ENCODE measurements at places on chromosomes 7 and 10.

DNA sequence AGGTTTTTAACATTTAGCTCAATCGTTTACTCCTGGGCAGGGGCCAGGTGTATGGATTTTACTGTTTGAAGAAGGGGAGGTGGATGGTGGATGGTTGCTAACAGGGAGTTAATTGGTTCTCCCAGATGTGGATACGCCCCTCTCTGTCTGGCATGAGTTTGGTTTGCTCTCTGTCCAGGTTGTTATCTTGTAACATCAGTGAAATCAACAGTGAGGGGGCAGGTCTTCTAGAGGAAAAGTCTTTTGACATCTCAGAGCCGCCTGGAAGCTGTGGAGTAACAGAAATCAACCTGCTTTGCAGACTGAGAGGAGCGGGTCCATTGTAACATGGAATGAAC lies 243.4 kb downstream of the MGMT start:
- no peaks in the 10 kb centered on the region for H3K36me3 ChIP-seq
- H3K27me3 ChIP-seq = no peaks in the 10 kb centered on the region
- DNase-seq = no peak
- no peaks in the 10 kb centered on the region for H3K4me1 ChIP-seq
- no peak overlapping the region for H3K27ac ChIP-seq

DNA sequence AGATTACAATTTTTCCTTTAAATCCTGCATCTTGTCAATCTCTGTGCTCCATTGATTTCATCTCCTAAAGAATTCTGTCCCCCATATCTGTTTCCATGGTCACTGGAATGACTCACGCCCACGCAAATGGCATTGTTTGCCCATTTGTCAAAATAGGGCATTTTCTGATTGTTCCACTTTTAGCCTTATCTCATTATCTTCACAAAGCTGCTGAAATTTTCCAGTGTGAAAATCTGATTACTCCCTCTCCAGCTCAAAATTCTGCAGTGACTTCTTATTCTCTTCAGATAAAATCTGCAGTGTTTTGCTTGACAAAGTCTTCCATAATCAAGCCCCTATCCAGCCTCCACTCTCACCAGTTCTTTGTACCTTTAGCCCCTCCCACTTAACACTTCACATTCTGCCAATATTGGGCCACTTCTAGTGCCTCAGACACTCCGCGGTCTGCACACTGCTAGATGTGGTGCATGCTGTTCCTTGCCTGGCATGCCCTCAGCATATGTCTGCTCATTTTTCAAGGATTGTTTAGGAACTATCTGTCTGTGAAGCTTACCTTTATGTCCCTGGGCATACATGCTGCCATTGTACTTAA lies 33.9 kb upstream of the CTTNBP2 start:
- no peak overlapping the region for H3K27ac ChIP-seq
- no peaks in the 10 kb centered on the region for H3K4me1 ChIP-seq
- H3K27me3 ChIP-seq = no peaks in the 10 kb centered on the region
- H3K4me3 ChIP-seq = no peak overlapping the region
- DNase-seq = peak; percentile 34

- peaks cover 13% of the 10 kb centered on the region for H3K4me1 ChIP-seq
- no peak overlapping the region for H3K27ac ChIP-seq
- H3K27me3 ChIP-seq = peaks cover 6% of the 10 kb centered on the region
- H3K36me3 ChIP-seq = no peaks in the 10 kb centered on the region
Observed at GRCh38 chr7:150963707-150964559, 14.2 kb downstream of the KCNH2 start.

GRCh38 chr7:126690848-126691751 lies 561.6 kb downstream of the GRM8 start:
- H3K27ac ChIP-seq = no peak overlapping the region
- H3K4me3 ChIP-seq = no peak overlapping the region
- no peaks in the 10 kb centered on the region for H3K27me3 ChIP-seq
- H3K36me3 ChIP-seq = no peaks in the 10 kb centered on the region

GRCh38 chr10:109430799-109431198 lies 492.5 kb downstream of the XPNPEP1 start:
- no peak for DNase-seq
- no peaks in the 10 kb centered on the region for H3K36me3 ChIP-seq
- no peaks in the 10 kb centered on the region for H3K4me1 ChIP-seq
- H3K27ac ChIP-seq = no peak overlapping the region

GRCh38 chr10:114566064-114566463 lies 92.0 kb downstream of the ABLIM1 start:
- no peaks in the 10 kb centered on the region for H3K27me3 ChIP-seq
- no peak for DNase-seq
- H3K27ac ChIP-seq = no peak overlapping the region

DNA sequence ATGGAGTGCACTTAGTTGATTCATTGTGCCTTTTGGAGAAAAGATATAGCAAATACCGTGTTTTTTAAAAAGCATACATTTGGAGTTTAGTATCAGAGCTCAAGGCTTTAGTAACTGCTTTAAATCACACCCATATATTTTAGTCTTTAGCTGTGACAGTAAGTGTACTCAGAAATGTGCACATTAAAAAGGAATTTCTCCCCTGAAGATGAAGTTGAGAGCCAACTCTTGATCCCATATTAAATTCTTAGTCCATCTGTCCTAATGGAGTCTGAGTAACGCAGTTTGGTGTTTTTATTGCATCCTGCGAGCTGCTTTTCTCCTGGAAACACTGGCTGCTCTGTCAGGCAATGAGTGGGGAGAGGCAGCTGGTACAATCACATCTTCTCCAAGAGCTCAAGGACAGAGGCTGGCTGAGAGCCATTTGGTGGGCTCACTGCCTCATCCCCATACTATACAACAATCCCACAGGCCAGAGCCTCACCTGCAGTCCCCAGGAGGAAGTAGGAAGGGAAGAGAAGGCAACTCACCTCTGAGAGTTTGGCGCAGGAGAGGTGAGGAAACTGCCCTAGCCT lies 473.6 kb upstream of the C7orf33 start:
- H3K4me1 ChIP-seq = no peaks in the 10 kb centered on the region
- H3K36me3 ChIP-seq = no peaks in the 10 kb centered on the region
- DNase-seq = no peak
- H3K4me3 ChIP-seq = no peak overlapping the region

DNA sequence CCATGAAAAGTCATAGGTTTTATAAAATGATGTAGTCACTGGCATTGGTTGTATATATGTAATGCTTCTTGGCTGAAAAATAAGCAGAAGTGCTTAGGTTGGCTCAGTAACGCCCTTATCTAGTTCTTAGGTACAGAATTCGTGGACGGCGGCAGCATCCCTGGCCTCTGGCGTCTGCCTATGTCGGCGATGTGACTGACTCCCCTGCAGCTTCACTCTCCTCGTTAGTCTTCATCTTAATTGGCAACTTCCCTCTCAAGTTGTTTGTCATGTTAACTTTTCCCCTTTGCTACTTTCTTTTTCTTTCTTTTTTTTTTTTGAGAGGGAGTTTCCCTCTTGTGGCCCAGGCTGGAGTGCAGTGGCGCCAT lies 18.5 kb downstream of the CHST12 start:
- H3K4me3 ChIP-seq = no peak overlapping the region
- H3K36me3 ChIP-seq = no peaks in the 10 kb centered on the region
- H3K4me1 ChIP-seq = peaks cover 3% of the 10 kb centered on the region
- no peaks in the 10 kb centered on the region for H3K27me3 ChIP-seq
- no peak overlapping the region for H3K27ac ChIP-seq

DNA sequence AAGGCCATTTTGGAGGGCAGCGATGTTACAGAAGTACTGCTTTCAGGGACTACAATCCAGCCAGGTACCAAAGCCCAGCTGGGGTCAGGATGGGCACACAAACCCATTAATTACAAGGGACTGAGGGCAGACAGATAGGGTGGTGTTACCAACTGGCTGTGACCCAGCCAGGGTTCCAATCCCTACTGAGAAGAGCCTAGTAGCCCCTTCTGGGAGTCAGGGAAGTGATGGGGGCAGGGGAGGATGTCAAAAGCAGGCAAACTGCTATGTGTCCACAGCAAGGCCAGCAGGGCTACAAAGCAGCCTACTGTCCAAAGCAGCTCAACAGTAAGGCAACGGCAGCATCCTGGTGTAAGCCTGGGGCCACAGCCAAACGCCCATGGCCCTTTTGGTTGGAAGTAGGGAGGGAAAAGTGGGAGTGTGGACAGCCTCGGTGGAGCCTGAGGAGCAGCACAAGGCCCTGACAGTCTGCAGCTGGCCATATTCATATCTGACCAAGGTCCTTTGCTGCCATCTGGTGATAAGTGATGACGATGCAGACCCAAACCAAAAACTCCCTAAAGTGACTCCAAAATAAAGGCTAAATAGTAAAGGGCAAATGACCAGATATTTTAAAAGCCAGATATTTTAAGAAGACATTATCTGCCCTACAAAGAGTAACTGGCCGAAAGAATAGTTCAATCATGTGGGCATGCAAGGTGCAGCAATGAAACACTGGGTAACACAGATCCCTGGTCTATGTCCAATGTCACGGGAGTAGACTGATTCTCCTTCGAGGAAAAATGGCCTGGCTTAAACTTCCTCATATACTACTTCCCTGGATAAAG lies 56.9 kb downstream of the XPNPEP1 start:
- DNase-seq = peak; percentile 52
- H3K36me3 ChIP-seq = peaks cover 8% of the 10 kb centered on the region
- H3K4me1 ChIP-seq = peaks cover 12% of the 10 kb centered on the region
- H3K27ac ChIP-seq = no peak overlapping the region
- H3K4me3 ChIP-seq = no peak overlapping the region
- no peaks in the 10 kb centered on the region for H3K27me3 ChIP-seq

- H3K27me3 ChIP-seq = 0 out of 2 replicates have a peak, but pooled peaks cover 3% of the 10 kb centered on the region
- H3K4me1 ChIP-seq = no peaks in the 10 kb centered on the region
- no peak overlapping the region for H3K4me3 ChIP-seq
Observed at GRCh38 chr7:37441386-37441760, 7.3 kb downstream of the ELMO1 start.

DNA sequence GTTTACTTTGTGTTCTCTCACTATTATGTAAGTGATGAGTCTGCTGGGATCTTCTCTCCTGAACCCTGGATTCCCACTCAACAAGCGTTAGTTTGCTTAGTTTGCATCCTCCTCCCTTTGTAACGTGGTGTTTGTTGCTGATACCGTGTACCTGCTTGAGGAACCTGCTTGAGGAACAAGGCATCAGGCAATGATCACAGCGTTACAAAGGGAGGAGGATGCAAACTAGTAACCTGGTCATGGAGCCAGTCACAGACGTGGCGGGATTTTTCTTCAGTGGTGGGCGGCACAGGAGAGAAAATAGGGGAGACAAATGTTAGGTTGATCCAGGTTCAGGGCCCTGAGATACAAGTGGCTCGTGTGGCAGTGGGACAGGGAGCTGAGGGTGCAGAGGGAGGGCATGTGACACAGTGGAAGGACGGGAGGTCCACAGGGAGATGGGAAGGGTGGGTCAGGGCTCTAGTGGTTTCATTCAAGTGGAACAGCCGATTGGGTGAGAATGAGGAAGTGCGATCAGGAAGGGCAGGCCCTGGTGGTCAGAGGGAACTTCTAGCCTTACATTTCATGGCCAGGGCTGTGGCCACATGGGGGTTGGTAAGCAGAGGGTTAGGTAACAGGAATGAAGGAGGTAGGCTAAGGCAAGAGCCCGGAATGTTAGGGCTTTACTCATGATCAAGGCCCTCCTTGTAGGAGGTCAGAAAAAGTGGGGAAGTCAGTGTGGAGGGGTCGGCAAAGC lies 38.0 kb downstream of the SNX10 start:
- no peak overlapping the region for H3K27ac ChIP-seq
- DNase-seq = no peak
- peaks cover 6% of the 10 kb centered on the region for H3K4me1 ChIP-seq
- H3K36me3 ChIP-seq = no peaks in the 10 kb centered on the region

- H3K27me3 ChIP-seq = no peaks in the 10 kb centered on the region
- H3K27ac ChIP-seq = no peak overlapping the region
- no peaks in the 10 kb centered on the region for H3K36me3 ChIP-seq
- H3K4me1 ChIP-seq = peaks cover 12% of the 10 kb centered on the region
- no peak overlapping the region for H3K4me3 ChIP-seq
Observed at GRCh38 chr10:34407324-34407805, 407.7 kb downstream of the PARD3 start.

- no peaks in the 10 kb centered on the region for H3K27me3 ChIP-seq
- H3K36me3 ChIP-seq = no peaks in the 10 kb centered on the region
- no peak overlapping the region for H3K27ac ChIP-seq
- peaks cover 26% of the 10 kb centered on the region for H3K4me1 ChIP-seq
Observed at GRCh38 chr10:79180414-79181221, 111.9 kb downstream of the ZMIZ1 start.

GRCh38 chr7:24580283-24580946 lies 7.2 kb downstream of the PALS2 start:
- H3K4me3 ChIP-seq = no peak overlapping the region
- peaks cover 44% of the 10 kb centered on the region for H3K4me1 ChIP-seq
- DNase-seq = no peak
- H3K27ac ChIP-seq = no peak overlapping the region

DNA sequence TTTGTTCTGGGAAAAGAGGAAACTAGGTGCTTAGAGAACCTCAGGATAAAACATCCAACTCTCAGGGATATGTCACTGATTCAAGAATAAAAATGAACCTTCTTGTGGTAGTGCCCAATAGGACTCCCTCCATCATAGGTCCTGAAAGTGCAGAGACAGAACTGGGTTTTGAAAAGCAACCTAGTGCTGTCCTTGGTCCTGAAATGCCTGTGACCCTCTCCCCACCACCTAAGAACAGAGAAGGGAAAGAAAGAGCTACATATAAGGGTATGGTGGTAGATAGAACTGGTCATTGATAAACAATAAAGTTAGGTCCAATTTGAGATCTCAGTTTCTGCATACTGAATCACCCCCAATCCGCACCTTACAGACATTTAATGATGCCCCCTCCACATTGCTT lies 953.3 kb downstream of the XPNPEP1 start:
- H3K4me1 ChIP-seq = no peaks in the 10 kb centered on the region
- H3K36me3 ChIP-seq = no peaks in the 10 kb centered on the region
- H3K27ac ChIP-seq = no peak overlapping the region
- no peaks in the 10 kb centered on the region for H3K27me3 ChIP-seq

GRCh38 chr10:62805231-62806099 lies 945 bp downstream of the ADO start:
- peaks cover 30% of the 10 kb centered on the region for H3K4me1 ChIP-seq
- H3K27ac ChIP-seq = peak overlapping the region; percentile 51
- H3K36me3 ChIP-seq = peaks cover 7% of the 10 kb centered on the region

DNA sequence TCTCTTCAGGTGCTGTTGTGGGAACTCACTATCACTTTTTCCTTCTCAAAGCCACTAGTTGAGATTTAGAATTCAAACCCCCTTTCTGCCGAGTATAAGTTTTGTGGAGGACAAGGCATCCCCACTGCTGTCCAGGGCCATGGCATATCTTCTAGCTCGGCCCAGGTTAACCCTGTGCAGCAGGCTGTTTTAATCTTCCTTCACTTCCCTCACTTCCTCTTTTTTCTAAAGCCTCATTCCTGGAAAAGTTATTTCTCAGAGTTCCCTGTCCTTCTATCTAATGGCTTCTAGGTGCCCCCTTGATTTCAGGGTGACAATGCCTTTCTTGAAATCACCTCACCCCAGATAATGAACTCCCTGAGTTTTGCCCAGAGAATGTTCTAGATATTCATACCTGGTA lies 222.3 kb downstream of the SNX10 start:
- H3K4me1 ChIP-seq = peaks cover 3% of the 10 kb centered on the region
- no peaks in the 10 kb centered on the region for H3K36me3 ChIP-seq
- no peak for DNase-seq
- H3K4me3 ChIP-seq = no peak overlapping the region

- no peaks in the 10 kb centered on the region for H3K36me3 ChIP-seq
- H3K27me3 ChIP-seq = no peaks in the 10 kb centered on the region
- no peak for DNase-seq
- H3K4me1 ChIP-seq = no peaks in the 10 kb centered on the region
Observed at GRCh38 chr10:71585564-71586290, 133.9 kb downstream of the C10orf105 start.

GRCh38 chr10:89466599-89467035 lies 52.2 kb downstream of the IFIT5 start:
- H3K27ac ChIP-seq = no peak overlapping the region
- no peaks in the 10 kb centered on the region for H3K27me3 ChIP-seq
- H3K4me3 ChIP-seq = no peak overlapping the region
- H3K36me3 ChIP-seq = no peaks in the 10 kb centered on the region
- H3K4me1 ChIP-seq = no peaks in the 10 kb centered on the region

- H3K36me3 ChIP-seq = no peaks in the 10 kb centered on the region
- H3K27me3 ChIP-seq = no peaks in the 10 kb centered on the region
Observed at GRCh38 chr10:23408330-23408976, 30.4 kb upstream of the OTUD1 start.
